CD4-positive, alpha-beta T cell treated with Interferon alpha-2 for 1 hour (primary cell): ENCODE measurements at places on chromosomes 5 and 9.
A peak's percentile ranks its signal among the peaks of the same experiment; 100 is the strongest.

DNA sequence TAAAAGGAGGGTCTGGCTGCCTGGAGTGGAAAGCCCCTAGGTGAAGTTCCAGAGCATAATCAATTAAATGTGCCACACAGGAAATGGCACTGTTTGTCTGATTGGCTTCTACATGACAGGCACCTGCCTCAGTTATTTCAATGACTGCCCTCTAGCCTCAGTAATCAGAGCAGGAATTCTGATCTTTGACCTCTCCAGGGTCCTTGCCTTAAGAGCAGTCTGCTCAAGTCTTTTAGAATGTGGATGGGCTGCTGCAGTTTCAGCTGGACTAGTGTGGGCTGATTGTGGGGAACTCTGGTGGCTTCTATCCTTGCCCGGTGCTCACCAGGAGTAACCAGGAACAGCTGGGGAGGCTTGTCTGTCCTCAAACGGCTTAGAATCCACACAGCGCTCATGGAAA is 98.9 kb downstream of the LIX1 start:
- DNase-seq, result no peak

DNA sequence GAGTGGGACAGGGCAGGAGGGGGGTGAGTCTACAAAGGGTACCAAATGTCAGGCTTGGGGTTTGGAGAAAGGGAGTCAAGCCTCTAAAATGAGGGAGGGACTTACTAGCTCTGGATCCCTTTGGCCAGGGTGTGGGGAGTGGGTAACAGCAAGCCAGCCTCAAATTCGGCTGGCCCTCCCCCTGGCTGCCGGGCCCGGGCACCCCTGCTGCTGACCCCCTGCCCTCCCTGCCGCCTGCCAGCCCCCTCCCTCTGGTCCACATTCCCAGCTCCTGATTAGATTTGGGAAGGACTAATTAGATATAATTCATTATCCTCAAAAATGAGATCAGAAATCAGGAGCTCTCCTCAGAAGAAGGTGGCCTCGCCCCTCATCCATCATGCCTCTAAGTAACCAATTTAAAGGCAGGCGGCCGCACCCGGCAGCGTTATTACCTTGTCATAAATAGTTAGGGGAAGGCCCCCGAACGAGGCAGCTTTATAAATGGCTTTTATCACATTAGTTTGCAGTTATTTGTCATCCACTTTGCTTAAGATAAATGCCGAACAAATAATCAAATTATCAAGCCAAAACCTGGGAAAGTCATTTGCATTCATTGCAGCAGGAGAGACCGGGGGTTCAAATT is 44.6 kb downstream of the LMX1B start:
- no peak for DNase-seq

DNA sequence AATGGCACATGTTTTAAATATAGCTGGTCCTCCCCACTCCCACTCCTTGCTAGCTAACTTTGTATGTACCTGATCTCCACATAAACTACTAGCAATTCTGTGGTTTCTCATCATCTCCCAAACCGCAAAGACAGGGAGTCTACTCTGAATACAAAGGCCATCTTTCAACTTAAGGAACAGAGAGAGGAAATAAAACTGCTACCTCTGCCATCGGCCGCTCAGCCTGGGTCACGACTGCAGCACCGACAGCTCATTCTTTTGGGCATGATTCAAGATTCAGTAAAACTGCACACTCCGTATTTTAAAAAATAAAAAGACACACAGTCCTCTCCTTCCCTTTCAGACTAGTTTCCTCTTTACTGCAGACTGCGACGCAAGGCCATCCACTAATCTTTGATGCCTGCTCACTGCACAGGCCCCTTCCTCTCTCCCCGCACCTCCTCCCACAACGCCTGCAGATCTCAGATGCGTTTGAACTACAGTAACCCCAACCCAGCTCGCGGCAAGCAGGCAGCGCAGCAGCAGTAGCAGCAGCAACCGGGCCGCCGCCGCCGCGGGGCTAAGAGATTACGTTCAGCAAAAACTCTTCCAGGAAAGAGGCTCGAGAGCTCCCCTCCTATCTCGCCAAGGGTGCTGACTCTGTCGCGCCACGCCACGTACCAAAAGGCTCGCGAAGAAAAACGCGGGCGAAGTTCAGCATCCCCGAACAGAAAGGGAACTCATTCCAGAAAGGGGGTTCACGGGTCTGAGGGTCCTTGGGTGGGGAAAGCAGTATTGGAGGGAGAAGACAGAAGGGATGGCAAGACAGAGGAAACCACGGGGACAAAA is 1.5 kb downstream of the RNF145 start:
- peak; percentile 88 for DNase-seq

DNA sequence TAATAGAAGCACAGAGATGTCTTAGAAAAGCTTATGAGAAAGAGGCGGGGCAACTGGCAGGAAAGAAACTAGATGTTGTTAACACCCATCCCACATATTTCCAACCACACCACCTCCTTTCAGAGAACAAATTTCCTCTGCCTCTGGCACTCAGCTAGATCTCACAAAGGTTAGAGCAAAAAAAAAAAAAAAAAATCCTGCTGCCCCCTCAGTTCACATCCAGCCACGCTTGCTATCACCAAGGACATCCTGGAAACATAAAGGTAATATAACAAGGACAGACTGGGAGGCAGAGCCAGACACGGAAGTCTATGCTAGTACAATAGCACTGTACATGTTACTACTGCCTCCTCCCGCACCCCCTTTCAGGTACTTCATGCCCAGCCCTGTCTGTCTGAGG is 238.0 kb upstream of the PTGER4 start:
- DNase-seq, result peak; percentile 71

- no peak for DNase-seq
Measured at GRCh38 chr9:33795819-33796218, 458 bp downstream of the PRSS3 start.

- DNase-seq, result no peak
Measured at GRCh38 chr5:118405650-118406061, 582.7 kb downstream of the DTWD2 start.

DNA sequence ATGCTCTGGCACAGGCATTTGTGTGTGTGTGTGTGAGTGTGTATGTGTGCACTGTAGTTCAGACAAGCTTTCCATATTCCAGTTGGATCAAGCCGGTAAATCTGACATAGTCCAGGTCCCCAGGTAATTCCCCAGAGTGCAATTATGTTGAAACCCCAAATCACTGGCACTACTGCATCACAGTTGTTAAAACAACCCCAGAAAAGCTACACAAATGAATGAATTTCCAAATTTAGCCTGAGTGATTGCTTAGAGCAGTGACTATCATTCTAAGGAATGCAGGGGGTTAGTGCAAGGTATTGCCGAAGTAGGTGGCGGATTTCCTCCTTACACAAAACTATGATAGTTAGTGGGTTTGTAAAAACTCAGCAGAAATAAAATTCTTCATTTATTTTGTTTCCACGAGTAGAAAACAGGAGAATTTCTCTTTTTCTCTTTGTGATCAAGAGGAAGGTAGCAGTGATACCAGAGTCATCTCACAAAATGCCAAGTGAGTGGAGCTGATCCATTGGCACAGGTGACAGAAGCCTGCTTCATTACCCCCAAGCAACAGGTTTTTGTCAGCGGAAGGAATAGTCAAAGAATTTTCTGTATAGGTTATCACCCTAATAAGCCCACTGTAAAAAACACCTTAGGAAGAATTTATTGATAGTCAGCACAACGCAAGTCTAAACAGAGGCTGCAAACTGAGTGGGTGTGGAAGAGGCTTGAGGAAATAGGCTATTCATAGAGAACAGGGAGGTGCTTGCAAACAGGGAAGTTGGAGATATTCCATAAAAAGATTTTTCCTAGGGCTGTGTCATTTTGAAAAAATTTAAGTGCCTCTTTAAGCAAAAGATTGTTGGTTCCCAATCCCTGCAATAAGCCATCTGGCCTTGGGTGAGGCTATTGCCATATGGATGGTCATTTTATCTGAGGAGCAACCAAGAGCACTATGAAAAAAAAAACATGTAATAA is 385.1 kb downstream of the CHSY3 start:
- no peak for DNase-seq

DNA sequence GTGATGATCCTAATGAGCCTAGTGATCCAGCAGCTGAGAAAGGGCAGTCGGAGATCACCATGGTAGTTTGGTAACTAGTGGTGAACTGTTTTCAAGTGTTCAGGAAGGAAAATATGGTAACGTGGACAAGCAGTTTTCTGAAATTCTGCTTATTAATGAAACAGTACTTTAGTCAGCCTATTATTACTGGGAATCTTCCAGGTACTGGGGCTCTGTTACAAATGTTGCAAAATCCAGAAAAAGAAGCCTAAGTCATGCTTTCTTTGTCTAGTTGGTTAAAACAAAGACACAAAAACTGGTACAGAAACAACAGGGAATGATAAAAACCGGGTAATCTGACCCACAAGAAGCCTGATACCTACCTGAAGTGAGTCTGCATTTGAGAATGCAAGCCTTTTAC is 18.2 kb downstream of the TTC23L start:
- DNase-seq, result no peak

- DNase-seq, result no peak
Measured at GRCh38 chr9:92140754-92141143, 25.5 kb upstream of the SPTLC1 start.

DNA sequence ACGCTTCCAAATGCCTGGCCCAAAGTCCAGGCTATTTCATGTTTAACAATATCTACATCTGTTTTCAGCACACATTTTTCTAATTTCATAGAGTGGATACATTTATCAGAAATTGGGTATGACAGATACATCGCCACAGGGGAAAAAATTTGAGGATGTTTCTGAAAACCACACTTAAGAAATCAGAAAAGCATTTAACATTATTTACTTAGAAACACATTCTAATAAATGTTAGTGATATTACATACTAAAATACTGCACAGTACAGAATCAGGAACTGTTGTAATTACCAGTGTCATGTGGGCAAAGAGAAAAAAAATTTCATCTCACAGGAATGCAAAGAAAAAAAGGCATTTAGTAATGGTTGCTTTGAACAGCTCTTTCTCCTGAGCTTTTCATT is 310.5 kb upstream of the KIF2A start:
- DNase-seq, result no peak

DNA sequence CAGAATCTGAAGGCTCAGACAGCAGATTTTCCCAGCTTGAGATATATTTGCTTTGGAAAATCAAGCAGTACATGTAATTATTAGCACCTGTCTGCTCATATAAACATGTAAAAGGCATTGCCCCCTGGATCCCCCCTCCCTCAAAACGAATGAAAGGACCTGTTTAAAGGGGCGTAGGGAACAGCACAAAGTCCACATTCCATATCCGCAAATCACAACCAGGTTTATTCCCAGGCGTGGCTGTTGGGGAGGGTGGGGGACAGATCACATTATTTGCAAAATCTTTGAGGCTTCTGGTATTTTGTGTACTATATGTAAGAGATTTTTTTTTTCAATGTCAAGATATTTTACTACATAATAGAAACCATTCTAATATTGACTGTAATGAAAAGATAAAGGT is 8.7 kb upstream of the MRPS2 start:
- no peak for DNase-seq

DNA sequence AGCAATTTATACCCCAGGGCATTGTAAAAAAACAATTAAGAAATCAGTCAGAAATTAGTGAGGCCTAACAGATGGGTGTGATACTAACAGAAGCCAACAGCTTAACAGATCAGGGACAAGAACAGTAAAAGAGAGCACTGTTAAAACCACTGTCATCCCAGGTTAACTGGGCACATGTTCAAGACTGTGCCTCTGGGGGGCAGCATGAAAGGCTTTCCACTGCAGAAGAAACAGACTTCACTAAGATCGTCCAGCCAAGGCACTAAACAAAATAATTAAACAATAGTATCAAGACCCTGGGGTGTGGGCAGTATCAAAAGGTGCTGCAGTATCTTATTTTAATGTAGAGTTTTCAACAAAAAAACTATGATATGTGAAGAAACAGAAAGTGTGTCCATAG is 43.5 kb downstream of the FBN2 start:
- DNase-seq, result no peak

DNA sequence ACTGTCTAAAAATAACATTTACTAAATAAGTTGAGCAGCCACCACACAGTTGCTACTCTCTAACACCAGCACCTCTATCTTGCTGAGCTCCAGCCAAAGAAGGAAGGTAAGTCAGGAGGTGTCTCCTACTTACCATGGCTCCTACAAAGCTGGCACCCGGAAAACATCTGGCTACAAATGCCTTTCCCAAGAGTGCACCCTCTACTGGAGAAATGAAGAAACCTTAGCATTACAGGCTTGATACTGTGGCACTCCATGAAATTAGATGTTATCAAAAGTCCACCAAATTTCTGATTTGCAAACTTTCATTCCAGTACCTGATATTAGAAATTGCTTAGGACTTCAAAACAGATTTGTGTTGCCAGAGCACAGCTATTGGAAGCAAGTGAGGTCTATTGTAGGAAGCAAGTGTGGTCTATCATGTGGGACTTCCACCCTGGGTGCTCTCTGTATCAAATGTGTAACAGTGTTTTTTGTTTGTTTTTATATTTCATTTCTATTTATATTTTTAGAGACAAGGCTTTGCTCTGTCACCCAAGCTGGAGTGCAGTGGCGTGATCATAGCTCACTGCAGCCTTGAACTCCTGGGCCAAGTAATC is 25.7 kb upstream of the RFK start:
- DNase-seq, result peak; percentile 31

DNA sequence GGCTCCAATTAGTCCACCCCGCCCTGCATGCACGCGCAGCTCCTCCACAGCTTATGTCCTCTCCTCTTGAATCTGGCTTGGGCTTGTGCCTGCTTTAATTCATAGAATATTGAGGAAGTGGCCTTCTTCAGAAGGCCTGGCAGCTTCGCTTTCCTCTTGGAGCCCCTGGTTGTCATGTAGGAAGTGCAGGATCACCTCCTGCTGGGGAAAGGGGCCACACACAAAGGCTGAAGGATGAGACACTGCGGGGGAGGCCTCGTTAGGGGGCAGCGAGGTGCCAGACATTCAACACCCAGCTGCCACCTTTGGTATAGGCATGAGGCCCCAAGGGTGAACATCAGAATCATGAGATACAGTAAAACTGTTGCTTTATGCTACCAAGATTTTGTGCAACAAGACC is 2.7 kb upstream of the CNOT6 start:
- no peak for DNase-seq

DNA sequence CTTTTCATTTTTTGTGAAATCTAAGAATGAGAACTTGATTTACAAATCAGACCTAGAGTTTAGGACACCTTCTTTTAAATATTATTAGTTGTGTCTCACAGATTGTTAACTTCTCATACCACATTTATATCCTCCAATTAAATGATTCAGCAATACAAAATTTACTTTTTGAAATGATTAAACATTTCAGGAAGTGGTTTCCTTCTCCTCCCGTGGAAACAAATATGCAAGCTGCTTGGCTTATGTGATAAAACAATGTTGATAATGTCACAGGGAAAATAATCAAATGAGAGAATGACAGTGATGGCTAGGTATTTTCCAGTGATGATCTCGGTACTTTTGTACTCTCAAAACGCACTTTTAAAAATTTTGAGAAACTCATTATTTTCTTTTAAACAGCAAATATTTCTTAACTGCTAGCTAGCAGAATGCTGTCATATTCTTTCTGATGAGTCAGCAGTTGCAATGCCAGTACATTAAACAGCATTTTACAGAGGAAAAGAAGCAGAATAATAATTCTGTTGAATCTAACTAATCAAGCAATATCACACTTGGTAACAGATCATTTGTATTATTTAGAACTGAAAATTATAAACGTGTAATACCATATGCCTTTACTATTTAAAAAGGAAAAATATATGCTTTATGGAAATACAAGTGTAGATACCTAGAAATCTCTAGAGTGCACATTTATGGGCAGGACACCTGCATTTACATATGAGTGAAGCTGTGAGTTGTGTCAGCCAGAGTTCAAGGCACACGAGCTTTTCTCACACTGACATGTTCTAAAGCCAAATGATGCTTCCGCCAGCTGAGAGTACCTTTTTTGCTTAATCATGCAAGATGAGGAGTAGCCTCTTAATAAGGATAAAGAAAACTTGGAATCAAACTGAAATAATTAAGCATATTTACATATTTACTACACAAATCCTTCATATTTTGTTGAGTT is 53.6 kb upstream of the CDH18 start:
- no peak for DNase-seq

GRCh38 chr9:86020731-86021130 is 78.6 kb downstream of the GOLM1 start:
- DNase-seq, result no peak
